ENCODE measurements at places on chromosomes 13 and 19.

- DNase-seq: no peak
These were observed 691.9 kb downstream of the UQCRFS1 start for GRCh38 chr19:28520998-28521568.

DNA sequence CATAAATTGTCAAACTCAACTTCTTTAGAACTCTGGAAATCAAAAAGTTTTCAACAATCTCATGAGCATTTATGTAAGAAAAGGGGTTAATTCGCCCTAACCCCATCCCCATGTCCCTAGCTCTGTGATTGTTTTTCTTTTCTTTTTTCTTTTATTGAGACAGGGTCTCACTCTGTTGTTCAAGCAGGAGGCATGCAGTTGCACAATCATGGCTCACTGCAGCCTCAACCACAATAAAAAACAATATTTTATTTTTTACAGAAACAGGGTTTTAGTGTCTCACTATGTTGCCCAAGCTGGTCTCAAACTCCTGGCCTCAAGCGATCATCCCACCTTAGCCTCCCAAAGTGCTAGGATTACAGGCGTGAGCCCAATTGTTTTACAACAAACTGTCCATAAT lies 16.7 kb downstream of the VWA8 start:
- DNase-seq: no peak

GRCh38 chr19:45717131-45717982 lies 13.3 kb downstream of the FBXO46 start:
- peak; percentile 99 for DNase-seq

DNA sequence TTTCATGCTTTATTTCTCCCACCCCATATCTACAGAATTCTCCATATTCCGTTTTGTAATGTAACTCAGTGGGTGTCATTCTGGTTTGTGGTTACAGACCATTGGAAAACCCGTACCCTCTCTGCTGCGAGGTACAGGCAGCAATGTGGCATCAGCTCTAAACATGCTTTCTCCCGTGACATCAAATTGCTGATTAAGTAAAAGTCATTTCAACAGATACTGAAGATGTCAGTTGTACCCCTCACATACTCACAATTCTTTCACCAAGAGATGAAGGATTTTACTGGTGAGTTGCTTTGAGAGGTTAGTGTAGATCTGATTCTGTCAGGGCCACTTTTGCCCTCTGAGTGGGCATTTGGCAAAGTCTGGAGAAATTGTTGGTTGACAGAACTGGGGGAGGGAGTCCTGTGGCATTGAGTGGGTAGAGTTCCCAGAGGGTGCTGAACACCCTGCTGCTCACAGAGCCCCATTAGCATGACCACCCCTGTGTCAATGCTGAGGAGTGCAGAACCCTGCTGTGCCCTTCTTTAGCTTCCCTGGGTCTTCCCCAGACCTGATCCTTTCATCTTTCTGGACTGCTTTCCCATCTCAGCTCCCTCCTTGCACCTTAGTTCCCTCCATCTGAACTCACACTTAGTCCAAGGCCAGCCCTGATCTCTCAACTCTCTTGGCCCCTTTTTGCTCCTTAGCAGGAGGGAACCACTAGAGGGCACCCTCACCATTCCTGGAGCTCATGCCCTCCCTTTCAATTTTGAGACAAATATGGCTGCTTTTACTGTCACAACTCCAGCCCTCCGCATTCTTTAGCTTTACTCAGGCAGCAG lies 39.9 kb upstream of the CEACAM8 start:
- peak; percentile 46 for DNase-seq

- DNase-seq: peak; percentile 44
These were observed 27.7 kb downstream of the ZNF844 start for GRCh38 chr19:12092065-12092867.

DNA sequence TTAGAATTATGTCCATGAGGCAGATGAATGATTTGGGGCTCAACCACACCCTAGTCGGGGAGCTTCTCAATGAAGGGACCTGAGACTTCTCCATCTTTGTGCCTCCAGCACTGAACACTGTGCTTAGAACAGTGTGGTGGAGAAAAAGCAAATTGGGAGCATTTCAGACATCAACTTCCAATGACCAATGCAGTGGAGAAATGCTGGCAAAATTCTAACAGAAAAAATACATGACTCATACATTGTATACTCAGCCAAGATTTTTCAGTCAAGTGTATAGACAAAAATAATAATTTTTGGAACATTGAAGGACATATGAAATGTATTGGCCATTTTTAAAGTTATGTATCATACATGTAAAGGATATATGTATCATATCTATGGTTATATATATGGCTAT lies 134.7 kb downstream of the FGF14 start:
- no peak for DNase-seq

DNA sequence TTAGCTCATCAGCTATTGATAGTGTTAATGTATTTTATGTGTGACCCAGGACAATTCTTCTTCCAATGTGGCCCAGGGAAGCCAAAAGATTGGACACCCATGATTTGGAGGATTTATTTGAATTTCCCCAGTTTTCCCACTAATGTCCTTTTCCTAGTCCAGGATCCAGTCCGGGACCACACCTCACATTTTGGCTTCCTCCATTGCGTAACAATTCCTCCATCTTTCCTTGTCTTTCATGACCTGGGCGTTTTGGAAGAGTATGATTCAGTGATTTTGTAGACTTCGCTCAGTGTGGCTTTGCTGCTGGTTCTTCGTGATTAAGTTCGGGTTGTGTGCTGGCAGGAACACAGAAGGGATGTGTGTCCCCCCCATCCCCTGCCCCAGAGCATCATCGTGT lies 3.3 kb upstream of the ATP4A start:
- DNase-seq: no peak

DNA sequence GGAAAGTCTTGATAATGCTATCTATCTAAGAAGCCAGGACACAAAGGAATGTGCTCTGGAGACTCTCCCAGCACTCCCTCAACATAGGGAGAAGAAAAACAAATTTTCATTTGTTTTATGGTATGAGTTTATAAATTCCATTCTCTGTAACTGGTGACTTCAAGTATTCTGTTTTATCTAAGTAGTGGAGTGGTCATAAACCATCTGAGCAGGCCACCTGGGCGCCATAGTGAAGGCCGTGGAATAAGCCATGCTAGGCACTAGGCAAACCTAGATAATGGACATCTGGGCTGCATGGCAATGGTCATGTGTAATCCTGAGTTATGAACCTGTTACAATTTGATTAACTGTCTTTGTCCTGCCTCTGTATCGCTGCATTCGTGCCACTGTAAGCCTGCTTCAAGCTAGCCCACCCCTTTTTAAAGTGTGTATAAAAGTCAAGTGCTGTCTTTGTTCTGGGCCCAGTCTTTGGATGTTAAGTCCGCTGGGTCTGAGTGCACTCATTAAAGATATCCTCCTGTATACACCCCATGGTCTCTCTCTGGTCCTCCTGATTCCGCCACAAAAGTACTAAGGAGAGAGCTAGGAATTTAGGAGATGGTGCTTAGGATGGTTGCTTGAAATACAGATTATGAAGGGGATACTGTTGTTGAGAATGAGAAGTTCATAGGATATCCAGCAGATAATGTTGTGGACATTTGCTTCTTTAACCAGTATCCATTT lies 13.2 kb downstream of the GTF2F2 start:
- DNase-seq: peak; percentile 7

- no peak for DNase-seq
These were observed 110.3 kb upstream of the VSTM2B start for GRCh38 chr19:29415507-29415906.

DNA sequence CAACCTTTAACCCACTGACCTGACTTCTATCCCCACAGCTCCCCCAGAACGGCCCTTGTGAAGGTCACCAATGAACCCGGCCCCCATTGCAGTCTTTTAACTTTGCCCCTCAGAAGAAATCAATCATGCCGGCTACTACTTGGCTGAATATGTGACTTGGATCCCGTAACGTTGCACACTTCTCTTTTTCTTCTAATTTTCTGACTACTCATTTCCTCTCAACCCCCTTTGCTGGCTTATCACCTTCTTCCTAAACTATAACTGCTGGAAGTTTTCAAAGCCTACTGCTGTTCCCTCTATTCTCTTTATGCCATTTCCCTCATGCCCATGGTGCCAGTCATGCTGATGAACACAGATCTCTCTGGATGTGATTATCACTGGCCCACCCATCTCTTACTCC lies 367.6 kb downstream of the DNAJC15 start:
- DNase-seq: no peak

- DNase-seq: no peak
These were observed 284.2 kb downstream of the TBC1D4 start for GRCh38 chr13:75197803-75198202.

All from NCI-H69 (cell line).